HuH-7.5 (cell line): ENCODE measurements at places on chromosomes 12 and 14.

- no peak for DNase-seq
Measured at GRCh38 chr14:40222996-40223395, 790.8 kb upstream of the FBXO33 start.

GRCh38 chr12:58425481-58426392 is 484.4 kb downstream of the ATP23 start:
- peak; percentile 12 for DNase-seq

- DNase-seq = no peak
Measured at GRCh38 chr12:68425998-68426397, 93.8 kb upstream of the MDM1 start.

GRCh38 chr14:100557658-100558057 is 29.6 kb downstream of the BEGAIN start:
- no peak for DNase-seq

- no peak for DNase-seq
Measured at GRCh38 chr12:2555487-2556082, 239.2 kb upstream of the FKBP4 start.

- DNase-seq = no peak
Measured at GRCh38 chr14:61064856-61065255, 83.8 kb downstream of the SLC38A6 start.

DNA sequence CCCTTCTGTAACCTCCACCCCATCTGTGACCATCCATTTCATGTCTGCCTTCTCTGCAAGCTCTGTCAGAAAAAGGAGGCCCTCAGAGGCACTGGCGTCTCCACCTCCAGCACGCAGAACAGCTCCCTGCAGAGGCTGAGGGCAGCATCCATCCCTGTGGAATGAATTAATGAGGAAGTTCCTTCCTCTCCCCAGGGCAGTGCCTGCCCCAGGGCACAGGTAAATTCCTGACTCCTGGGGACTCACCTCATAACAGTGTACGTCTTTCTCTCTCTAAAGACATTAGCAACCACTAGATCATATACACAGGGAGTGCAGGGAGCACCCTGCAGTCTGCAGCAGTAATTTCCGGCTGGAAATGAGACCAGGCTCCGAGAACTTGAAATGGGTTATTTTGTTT is 155.0 kb upstream of the TMEM132C start:
- DNase-seq = no peak

GRCh38 chr14:87271331-87271730 is 721.7 kb downstream of the GALC start:
- no peak for DNase-seq

GRCh38 chr14:92528486-92529100 is 15.0 kb downstream of the RIN3 start:
- DNase-seq = no peak

- no peak for DNase-seq
Measured at GRCh38 chr14:71675900-71676287, 256.3 kb upstream of the RGS6 start.

DNA sequence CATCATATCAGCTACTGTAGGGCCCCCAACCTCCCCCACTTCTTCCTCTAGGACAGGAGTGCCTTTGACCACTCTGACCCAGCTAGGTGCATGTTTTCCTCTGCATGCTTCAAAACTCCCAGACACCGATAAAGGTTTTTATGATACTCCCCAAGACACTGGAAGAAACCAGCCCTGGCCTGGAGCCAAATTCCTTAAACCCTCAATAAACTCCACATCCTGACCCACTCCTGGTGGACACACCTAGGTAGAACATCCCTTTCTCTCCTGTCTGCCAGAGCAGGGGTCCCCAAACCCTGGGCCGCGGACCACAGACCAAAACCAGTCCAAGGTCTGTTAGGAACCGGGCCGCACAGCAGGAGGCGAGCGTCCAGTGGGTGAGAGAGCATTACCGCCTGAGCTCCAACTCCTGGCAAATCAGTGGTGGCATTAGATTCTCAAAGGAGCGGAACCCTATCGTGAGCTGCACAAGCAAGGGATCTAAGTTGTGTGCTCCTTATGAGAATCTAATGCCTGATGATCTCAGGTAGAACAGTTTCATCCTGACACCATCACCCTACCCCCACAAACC is 49.6 kb downstream of the NT5DC3 start:
- no peak for DNase-seq

- DNase-seq = no peak
Measured at GRCh38 chr14:94631536-94632304, 19.5 kb downstream of the SERPINA3 start.

DNA sequence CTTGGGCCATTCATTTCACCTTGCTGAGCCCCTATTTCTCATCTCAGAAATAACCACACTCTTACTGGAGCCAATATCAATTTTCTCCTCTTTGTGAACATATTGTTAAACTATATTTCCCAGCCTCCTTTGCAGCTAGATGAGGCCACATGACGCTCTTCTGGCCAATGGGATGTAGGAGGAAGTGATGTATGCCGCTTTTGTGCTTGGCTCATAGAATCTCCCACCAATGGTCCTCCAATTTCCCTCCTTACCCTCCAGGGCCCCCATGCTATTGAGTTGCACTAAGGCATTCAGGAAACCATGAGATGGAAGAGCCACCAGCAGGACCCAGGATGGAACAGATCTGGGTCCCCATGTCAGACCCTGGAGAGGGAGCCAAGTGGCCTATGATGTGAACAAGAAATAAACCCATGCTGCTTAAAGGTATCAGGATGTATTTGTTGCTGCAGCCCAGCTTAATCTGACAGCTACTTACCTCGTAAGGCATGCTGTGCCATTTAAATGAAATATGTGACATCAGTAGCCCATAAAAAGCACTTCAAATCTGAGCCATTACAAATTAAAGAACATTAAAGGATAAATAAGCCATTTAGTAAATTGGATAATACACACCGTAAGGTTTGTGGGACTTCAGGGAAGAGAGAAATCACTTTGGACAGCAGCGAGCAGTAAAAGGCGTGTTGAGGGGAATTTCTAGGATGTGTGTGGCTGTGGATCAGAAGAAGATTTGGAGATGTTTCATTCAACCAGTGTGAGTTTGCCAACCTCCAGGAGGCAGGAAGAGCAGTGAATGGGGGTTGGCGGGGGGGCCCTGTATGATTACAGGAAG is 24.4 kb upstream of the BDKRB2 start:
- no peak for DNase-seq

- DNase-seq = no peak
Measured at GRCh38 chr12:6380141-6381121, 3.5 kb upstream of the LTBR start.
